ENCODE measurements at places on chromosomes 11 and 22. TPM values are rescaled to one million over a fixed set of nuclear protein-coding genes. Genes with fewer than 3 reads are reported as not detected.

HEPACAM gene
- 18.4 TPM for total RNA-seq

OAF gene
- total RNA-seq, result 74.7 TPM

SCUBE2 gene
- total RNA-seq, result 4.2 TPM

RAG2 gene
- not detected for total RNA-seq

TH gene
- total RNA-seq, result 1.3 TPM

E2F8 gene
- not detected for total RNA-seq

DNA sequence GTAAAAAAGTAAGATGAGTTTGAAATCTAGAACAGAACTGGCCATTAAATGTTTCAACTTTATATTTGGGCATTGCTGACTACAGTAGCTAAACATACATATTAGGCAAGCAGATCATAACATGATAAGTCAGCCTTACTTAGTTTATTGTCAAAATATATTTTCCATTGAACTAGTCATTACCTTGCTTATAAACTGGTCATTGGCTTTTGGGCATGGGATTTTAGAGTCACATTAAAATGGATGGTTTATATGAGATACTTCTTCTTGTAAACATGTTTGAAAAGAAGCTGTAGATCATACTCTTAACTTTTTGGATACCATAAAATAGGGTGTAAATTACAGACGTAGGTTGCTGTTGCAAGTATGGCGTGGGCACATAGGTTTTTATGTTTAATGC is 2.7 kb downstream of the HIPK3 start:
- DNase-seq, result no peak

- no peak for DNase-seq
Measured at GRCh38 chr11:61041755-61042518, 60.4 kb upstream of the CD5 start.

DNA sequence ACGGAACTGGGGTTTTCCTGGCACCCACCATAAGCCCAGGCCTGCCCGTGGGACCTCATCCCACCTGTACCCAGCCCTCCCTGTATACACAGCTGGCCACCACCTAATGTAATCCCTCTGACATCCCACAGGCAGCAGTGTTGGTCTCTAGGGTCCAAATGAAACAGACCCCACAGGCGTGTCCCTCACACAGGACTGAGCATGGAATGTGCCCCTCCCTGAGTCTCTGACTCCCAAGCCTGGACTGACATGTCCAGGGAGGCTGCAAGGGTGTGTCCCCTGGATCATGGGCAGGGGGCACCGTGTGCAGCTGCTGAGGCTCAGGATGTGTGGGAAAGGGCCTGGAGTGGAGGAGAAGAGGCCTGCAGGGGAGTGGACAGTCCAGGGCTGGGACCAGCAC is 50.6 kb upstream of the PPARA start:
- DNase-seq, result no peak

DNA sequence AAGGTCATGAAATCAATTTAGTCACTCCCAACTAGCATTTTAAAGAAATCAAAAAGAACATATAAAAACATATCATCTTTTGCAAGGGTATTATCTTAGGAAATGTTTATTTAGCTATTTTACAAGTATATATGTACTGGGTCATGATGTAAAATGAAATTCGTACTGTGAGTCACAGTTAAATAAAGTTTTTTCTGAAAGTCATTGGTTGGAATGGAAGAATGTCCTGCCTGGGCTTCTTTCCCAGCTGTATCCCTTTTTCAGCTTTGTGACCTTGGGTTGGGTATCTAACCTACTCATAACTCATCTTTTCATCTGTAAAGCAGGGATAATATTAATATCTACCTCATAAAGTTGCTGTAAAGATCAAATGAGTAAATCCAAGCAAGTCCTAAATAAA is 15.7 kb downstream of the FDX1 start:
- DNase-seq, result no peak

- DNase-seq, result no peak
Measured at GRCh38 chr22:38468443-38469305, 778 bp downstream of the KDELR3 start.

GRCh38 chr22:48908547-48908946 is 919.1 kb downstream of the BRD1 start:
- no peak for DNase-seq

- DNase-seq, result no peak
Measured at GRCh38 chr11:126426820-126427749, 71.6 kb downstream of the ST3GAL4 start.

DNA sequence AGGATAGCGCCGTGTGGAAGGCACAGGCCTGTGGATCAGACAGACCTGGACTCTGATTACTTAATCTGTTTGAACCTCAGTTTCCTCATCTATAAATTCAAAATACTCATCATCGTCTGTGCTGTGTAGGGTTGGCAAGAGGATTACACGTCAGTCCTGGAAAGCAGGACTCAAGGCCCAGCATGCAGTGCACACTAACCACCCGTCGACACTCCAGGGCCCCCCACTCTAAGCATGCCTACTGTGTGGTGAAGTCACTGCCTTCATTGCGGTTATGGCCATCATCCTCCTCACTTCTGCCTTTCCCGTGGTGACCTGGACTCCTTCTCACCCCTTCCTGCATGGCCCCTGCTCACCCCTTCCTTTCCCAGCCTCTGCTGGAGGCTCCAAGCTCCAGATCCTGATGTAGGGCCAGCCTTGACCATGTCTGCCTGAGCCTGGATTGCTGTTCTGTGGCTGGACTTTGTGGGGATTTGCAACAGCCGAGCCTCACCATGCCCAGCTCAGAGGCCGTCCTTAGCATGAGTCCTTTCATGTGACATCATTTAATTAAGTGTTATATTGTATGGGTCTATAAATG is 1158.0 kb downstream of the TBC1D22A start:
- DNase-seq, result no peak

- no peak for DNase-seq
Measured at GRCh38 chr11:134098566-134099184, 29.8 kb downstream of the JAM3 start.

- no peak for DNase-seq
Measured at GRCh38 chr22:39932918-39933649, 27.1 kb upstream of the TMA7B start.

GRCh38 chr11:133911171-133911570 is 45.6 kb downstream of the IGSF9B start:
- DNase-seq, result no peak

DNA sequence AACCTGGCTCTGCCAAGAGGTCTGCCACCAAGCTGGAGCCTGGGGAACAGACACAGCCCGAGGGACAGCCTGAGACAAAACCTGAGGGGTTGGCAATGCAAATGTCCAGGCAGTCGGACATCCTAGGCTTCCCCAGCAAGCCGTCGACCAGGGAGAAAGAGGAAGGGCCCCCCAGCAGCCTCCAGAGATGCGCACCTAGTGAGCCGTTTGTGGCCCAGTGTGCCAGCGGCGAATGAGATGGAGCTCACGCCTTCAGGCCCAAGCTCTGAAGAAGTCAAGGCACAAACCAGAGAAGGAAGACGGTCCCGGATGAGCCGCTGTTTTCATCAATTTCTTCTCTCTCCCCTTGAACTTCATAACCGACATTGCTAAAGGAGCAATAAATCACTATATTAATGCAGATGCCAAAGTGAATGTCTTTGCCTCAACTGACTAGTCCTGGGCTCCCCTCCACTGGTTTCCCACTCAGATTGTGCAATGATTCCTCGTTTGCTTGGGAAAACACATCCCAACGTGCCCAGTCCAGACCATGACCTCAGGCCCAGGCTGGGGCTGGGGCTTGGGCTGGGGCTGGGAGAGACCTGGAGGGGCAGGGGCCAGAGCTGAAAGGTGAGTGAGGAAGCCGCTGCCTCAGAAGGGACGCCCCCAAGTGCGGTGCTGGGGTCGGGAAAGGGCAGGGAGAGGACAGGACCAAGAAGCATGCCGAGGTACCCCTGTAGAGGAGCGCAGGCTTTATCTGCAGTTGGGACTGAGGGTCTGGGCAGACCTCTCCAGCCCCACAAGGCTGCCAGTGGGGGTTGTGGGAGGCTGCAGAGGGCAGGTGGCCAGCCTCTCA is 3.5 kb upstream of the DGCR2 start:
- no peak for DNase-seq

DNA sequence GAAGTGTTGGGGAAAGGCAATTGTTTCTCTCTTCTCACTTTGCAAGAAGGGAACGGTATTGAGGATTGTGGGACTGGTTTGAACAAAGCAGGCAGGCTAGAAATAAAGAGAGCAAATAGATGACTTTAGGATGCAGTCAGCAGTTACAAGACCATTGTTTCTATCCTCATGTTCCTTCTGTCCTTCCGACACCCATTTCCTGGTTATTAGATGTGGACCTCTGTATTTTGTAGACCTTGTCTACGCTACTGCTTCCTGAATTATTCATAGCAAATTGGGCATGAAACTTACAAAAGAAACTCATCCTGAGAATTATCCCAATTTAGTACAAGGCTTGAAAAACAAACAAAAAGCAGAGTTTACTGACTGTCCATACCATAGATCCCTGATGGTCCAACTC is 656.3 kb downstream of the NTM start:
- no peak for DNase-seq

GRCh38 chr11:85299258-85299942 is 327.7 kb downstream of the DLG2 start:
- no peak for DNase-seq

DNA sequence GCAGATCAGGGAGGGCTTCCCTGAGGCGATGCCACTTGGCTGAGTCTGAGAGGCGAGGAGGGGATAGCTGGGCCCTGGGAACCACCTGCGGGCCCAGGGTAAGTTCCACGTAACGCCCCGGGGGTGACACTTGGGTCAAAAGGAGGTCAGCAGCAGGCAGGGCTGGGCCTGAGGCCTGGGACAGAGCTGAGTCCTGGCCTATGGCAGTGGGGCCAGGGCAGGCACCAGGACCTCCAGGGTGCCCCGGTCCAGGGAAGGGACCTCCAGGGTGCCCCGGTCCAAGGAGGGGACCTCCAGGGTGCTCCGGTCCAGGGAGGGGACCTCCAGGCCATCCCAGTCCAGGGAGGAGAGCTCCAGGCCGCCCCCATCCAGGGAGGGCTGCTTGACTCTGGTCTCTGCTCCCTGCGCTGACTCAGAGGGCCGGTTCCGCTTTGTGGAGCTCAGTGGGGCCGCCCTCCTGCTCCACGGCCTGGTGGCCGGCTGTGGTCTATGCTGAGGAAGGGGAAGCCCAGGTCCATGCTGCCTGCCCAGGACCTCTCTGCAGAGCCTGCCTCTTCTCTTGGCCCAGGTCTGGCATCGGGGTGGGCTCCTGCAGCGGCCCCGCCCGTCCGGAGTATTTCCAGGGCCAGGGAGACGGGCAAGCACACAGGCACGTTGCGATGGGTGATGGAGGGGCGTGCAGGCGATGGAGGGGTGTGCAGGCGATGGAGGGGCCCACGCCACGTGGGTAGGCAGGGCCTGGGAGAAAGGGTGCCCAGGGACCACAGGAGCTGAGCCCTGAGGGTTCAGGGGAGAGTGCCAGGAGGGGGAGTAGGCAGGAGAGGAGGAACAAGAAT is 19.5 kb upstream of the WNT7B start:
- DNase-seq, result no peak

Data from tibial nerve (tissue), 4 donors.